Retina (tissue), 1 donor: ENCODE measurements at places on chromosomes 5 and 9.

- DNase-seq: no peak
Observed at GRCh38 chr5:10485142-10485795, 43.6 kb downstream of the ROPN1L start.

GRCh38 chr5:39598661-39599248 lies 174.0 kb upstream of the DAB2 start:
- DNase-seq: no peak

DNA sequence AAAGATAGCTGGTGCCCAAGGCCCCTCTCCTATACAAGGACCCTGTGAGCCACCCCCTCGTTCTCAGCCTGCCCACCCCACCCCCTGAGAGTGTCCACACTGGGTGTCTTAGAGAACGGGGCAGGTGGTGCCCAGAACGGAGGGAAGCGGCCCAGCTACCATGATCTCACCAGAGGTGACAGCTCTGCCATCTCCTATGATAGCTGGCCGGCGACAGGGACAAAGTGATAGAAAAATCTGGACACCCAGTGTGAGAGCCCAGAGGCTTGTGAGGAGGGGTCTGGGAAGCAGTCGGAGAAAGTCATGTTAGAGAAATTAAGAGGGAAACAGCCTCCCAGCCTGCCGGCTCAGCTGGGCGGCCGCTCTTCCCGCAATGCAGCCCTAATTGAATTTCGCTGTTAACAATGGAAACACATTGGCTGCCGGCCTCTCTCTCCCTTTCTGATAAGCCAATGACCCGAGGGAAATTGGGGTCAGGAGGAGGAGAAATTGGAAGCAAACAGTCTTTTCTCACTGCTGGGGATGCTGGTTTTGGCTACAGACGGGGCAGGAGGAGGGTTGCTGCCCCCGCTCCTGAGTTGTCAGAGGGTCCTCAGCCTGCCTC lies 32.3 kb downstream of the HK3 start:
- peak; percentile 90 for DNase-seq

GRCh38 chr5:134533115-134533815 lies 7.8 kb downstream of the JADE2 start:
- no peak for DNase-seq

- DNase-seq: no peak
Observed at GRCh38 chr5:156529892-156530291, 202.9 kb downstream of the SGCD start.

- DNase-seq: no peak
Observed at GRCh38 chr9:129838707-129839259, 3.5 kb downstream of the USP20 start.

DNA sequence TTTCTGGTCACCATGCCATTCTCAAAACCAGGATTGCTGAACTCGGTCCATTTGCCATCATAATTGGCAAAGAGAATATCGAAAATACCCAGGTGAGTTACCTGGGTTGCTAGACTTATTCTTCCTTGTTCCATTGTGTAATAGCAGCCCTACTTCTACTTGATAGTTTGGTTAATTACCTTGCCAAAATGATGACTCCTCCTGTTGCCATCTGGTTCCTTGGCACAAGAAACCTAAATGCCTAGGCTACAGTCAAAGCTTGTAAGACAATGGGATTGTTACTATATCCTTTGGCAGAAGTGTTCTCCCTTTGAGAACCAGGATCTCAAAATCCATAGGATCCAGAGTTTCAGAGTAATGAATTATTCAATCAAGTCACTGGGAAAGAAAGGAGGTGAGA lies 373.2 kb upstream of the ACTBL2 start:
- DNase-seq: no peak

DNA sequence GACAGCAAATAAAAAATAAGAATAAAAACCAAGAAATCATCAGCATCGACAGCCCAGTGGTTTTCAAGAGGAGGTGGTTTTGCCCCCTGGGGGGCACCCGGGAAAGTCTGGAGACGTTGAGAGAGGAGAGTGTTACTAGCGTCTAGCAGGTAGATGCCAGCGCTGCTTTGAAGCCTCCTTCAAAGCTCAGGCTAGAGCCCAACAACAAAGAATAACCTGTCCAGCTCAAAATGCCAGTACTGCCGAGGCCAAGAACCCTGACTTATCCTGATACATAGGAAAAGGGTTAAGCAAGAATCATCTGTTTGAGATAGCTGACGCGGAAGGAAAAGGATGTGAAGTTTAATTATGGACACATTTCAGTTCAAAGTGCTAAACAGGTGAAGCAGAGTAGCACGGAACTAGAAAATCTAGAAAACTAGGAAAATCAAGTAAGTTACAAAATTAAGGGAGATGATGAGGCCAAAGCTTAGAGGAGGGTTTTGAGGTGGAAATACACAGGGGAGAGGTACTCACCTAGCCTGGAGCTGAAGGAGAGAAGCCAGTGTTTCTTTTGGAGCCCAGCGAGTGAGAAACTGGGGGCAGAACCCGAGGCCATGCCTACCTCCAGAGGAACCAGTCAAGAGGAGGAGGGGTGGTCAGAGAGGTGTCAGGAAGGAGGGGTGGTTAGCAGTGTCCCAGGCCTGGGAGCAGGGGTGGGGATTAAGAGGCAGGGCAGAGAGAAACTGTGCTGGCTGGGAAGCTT lies 121.0 kb upstream of the RETREG1 start:
- peak; percentile 53 for DNase-seq

DNA sequence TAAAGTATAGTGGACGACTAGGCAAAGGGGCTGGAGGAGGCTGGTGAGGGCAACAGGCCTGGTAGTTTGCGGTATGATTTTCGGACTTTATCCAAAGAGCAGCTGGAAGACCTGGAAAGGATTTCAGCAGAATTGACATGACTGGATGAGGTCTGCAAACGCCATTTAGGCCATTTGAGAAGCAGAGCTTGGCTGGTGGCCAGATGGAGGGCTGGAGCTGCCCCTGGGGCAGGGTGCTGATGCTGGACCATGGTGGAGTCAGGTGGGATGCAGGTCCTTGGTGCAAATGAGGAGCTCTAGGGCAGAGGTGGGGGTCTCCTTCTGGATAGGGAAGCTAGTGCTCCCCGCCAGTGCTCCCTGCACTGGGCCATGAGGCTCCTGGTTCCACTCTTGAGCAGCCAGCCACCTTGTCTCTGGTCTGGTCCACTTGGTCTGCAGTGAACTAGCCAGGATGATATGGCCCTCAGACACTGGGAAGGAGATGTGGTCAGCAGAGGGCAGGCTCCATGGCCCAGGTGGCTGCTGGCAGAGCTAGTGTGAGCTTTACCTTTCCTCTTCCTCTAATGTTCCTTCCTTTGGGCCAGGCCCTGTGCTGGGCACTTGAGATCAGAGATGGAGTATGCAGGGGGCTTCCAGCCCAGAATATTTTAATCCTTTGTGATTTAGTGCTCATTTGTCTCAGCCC lies 31.4 kb downstream of the COL27A1 start:
- DNase-seq: no peak

- DNase-seq: no peak
Observed at GRCh38 chr9:84953252-84953773, 283.8 kb downstream of the NTRK2 start.

GRCh38 chr9:93871286-93871685 lies 83.9 kb downstream of the BARX1 start:
- DNase-seq: no peak

GRCh38 chr9:135068776-135069415 lies 18.6 kb upstream of the OLFM1 start:
- no peak for DNase-seq

- peak; percentile 16 for DNase-seq
Observed at GRCh38 chr5:115831163-115831768, 10.1 kb downstream of the ATG12 start.

- DNase-seq: no peak
Observed at GRCh38 chr9:106961623-106962022, 98.7 kb downstream of the ZNF462 start.

GRCh38 chr5:164098531-164098930 lies 593.1 kb downstream of the MAT2B start:
- DNase-seq: no peak

- DNase-seq: no peak
Observed at GRCh38 chr5:110702704-110703103, 23.8 kb downstream of the TMEM232 start.

DNA sequence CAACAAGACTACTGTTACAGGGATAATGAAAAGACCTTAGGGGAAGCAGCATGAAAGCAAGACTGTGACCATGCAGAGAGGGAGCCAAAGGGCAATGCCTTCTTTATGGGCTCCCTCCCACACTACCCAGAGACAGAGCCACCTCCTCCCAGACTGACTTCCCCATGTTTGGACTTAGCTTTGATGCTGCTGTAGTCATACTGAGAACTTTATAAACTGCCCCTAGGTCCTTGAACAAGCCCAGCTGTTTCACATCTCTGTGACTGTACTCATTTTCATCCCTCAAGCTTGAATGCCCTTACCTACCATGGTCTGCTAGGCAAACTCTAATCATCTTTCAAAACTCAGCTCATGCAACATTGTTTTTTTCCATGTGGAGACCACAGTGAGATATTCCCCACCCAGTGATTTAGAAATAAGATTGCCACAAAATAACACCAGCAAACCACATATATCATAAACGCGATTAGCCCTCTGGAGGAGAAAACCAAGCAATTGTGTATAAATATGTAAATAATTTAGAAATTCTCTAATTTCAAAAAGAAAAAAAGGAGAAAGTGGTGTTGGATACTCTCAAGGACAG lies 23.4 kb upstream of the FAM169A start:
- DNase-seq: no peak

- peak; percentile 76 for DNase-seq
Observed at GRCh38 chr9:79129865-79130480, 441.8 kb upstream of the TLE4 start.

- DNase-seq: no peak
Observed at GRCh38 chr9:33140401-33141360, 26.5 kb downstream of the B4GALT1 start.

GRCh38 chr5:53257806-53258373 lies 148.3 kb upstream of the MOCS2 start:
- DNase-seq: no peak

- no peak for DNase-seq
Observed at GRCh38 chr9:98287384-98287783, 31.9 kb upstream of the TBC1D2 start.

DNA sequence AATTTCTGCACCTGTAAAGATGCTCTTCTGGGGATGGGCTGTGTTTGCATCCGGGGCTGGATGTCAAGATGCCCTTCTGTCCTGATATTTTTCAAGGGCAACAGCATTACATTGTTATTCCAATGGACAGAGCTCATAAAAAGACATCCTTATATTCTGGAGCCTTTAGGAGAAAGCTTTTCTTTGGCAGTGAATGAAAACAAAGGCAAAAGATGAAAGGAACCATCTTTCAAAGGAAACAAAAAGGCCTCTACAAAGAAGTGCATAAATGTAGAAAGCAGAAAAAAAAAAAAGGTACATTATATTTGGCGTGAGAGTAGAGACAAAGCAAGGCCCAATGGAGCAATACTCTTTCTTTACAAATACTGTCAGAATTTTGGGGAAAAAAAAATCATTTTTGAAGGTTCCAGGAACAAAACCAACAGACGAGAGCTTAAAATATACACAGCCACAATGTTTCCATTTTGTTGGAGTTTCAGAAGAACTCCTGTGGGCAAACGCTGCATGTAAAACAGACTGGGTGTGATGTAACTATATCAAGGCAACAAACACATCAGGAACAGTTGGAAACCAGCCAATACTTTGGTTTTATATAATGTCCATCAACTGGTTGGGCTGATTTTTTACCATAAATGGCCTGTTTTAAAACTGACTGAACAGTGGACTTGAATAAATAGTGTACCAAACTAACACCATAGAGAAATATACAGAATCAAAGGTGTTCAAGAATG lies 885.6 kb upstream of the DMAC1 start:
- no peak for DNase-seq

- no peak for DNase-seq
Observed at GRCh38 chr5:147629196-147629595, 119.3 kb upstream of the DPYSL3 start.

GRCh38 chr9:2623288-2624050 lies 1.9 kb downstream of the VLDLR start:
- no peak for DNase-seq

DNA sequence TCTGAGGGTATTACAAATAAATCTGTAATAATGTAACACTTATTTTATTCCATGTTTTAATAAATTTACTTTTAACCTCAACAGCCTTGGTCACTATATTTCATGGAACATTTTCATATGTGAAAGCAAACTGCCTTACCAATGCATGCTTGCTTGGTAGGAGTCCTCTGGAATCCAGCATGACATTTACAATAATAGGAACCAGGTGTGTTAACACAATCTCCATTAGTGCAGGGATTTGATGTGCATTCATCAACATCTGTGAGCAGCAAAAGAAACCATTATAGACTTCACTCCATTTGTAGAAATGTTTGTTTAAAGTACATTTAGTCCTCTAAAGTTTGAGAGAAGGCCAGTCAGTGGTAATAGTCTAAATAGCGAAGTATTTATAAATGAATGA lies 159.4 kb downstream of the FBN2 start:
- no peak for DNase-seq

- no peak for DNase-seq
Observed at GRCh38 chr5:33337637-33337992, 103.2 kb upstream of the TARS1 start.

DNA sequence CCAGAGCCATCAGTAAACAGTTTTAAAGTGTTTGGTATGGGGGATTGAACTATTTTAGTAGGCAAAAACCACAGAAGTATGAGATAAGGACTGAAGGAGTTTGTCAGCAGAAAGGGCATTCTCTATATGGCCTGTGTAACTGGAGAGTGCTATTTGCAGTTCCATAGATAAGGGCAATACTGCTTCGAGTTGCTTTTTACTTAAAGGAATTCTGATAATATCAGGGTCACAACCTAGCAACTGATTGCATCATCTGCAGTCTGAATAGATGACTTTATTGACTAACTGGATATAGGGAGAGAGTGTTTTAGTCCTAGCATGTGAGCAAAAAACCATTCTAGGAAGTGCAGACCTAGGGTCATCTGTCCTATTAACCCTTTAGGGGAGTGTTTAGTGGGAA lies 645.2 kb upstream of the PTPRD start:
- DNase-seq: no peak

- no peak for DNase-seq
Observed at GRCh38 chr9:82242285-82242963, 253.9 kb downstream of the SPATA31D1 start.

- no peak for DNase-seq
Observed at GRCh38 chr9:108534741-108535140, 321.0 kb downstream of the ACTL7B start.

DNA sequence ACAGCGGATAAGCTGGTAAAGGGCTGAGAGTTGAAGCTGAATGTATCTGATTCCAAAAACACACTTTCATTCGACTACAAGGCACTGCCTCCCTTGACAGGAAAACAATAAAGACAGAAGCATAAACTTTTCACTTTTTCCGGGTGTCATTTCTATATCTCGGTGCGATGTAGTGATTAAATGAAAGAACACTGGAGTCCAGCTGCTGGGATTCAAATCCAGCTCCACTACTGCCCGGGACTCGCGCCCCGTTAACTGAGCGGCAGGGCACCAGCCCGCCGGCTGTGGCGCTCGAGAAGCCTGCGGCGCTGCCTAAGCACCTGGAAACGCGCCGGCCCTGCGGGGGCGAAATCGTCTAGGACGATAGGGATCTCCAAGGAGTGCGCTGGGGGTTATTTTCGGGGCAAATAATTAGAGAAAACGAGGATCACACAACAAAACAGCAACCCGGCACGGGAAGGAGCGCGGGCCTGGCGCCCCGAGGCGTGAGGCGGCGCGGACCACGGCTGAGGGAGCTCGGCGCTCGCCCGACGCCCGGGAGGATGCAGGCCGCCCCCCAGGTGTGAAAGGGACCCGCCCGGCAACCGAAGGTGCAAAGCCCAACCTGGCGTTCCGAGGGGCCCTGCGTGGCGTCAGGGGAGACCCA lies 837 bp downstream of the UIMC1 start:
- DNase-seq: peak; percentile 87

GRCh38 chr5:32319392-32319791 lies 6.7 kb upstream of the MTMR12 start:
- DNase-seq: no peak

GRCh38 chr9:35734096-35734495 lies 1.6 kb downstream of the CREB3 start:
- no peak for DNase-seq
